ENCODE measurements at places on chromosomes 2 and 18. TPM values are rescaled to one million over a fixed set of nuclear protein-coding genes. Genes with fewer than 3 reads are reported as not detected.

DNA sequence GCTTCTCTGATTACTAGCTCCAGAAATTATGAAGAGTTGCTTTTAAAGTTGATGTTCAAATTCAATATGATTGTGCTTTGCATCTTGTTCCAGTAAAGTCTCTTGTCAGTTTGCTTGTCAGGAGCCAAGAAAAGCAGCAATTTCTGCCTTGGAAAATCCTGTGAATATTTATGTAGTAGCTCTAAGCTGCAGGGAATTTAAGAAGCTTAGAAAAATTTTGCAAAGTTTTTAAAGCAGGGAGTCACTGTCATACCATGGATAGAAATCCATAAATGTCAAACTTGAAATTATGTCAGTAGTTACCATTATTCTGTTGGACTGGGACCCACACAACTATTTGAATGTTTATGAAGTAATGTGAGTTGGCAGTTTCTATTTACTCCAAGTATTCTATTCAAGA is 169.3 kb downstream of the TMEM200C start:
- no peak overlapping the region for H3K27ac ChIP-seq
- H3K36me3 ChIP-seq, result no peaks in the 10 kb centered on the region
- DNase-seq, result no peak
- no peaks in the 10 kb centered on the region for H3K4me1 ChIP-seq
- H3K27me3 ChIP-seq, result no peaks in the 10 kb centered on the region
- H3K4me3 ChIP-seq, result no peak overlapping the region

ALPP gene
- total RNA-seq, result 0.62 TPM

GRCh38 chr2:142975239-142975638 is 97.8 kb downstream of the KYNU start:
- H3K27ac ChIP-seq, result no peak overlapping the region
- H3K27me3 ChIP-seq, result no peaks in the 10 kb centered on the region
- DNase-seq, result no peak
- no peak overlapping the region for H3K4me3 ChIP-seq

C2orf66 gene
- not detected for total RNA-seq

DNA sequence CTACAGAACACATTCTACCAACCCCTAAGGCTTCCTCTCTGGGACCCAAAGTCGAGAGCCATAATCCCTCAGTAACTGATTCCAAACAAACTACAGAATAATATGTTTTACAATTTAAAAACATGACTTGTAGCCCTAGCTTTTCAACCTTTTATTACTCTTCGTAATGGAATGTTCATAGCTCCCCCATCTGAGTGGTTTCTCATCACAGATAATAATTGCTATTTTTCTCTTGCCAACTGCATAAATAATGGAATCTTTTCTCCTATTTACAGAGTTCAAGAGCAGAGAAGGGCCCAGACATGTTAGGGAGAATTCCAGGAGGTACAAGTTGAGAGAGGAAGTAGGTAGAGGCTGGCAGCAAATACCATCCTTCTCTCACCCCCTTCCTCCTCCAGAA is 59.9 kb upstream of the CERS6 start:
- no peaks in the 10 kb centered on the region for H3K27me3 ChIP-seq
- no peaks in the 10 kb centered on the region for H3K36me3 ChIP-seq
- peak overlapping the region; percentile 41 for H3K27ac ChIP-seq
- DNase-seq, result no peak
- H3K4me1 ChIP-seq, result no peaks in the 10 kb centered on the region

GRCh38 chr18:11689669-11690565 is 853 bp downstream of the GNAL start:
- peak overlapping the region; percentile 30 for H3K4me3 ChIP-seq
- peak overlapping the region; percentile 69 for H3K27ac ChIP-seq
- peaks cover 4% of the 10 kb centered on the region for H3K4me1 ChIP-seq
- no peaks in the 10 kb centered on the region for H3K27me3 ChIP-seq
- H3K36me3 ChIP-seq, result no peaks in the 10 kb centered on the region
- DNase-seq, result no peak

DNA sequence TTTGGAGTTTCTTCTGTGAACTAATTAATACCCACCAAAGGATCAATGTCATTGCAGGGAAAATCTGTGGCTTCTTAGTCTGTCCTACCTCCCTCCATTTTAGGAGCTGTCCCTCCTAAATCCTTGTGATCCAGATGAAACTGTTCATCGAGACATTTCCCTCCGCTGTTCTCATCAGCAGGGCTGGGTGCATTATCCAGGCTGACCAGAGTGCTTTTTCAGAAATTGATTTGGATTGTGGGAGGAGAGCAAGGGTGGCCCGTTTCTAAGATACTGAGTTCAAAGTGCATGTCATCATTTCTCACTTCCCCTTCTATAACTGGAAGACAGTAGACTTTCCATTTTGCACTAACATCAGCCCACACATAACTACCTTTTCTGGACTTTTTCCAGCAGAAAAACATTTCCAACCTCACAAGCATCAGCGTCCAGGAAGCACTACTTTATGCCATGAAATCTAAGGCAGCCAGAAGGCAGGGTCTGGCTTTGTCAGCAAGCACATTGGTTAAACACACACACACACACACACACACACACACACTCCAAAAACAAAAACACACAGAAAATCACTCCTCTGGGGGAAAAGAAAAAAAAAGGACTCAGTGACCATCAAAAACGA is 94.1 kb downstream of the ANKRD44 start:
- no peak for DNase-seq
- H3K4me3 ChIP-seq, result no peak overlapping the region
- H3K36me3 ChIP-seq, result no peaks in the 10 kb centered on the region
- H3K27ac ChIP-seq, result no peak overlapping the region
- no peaks in the 10 kb centered on the region for H3K27me3 ChIP-seq
- no peaks in the 10 kb centered on the region for H3K4me1 ChIP-seq

DNA sequence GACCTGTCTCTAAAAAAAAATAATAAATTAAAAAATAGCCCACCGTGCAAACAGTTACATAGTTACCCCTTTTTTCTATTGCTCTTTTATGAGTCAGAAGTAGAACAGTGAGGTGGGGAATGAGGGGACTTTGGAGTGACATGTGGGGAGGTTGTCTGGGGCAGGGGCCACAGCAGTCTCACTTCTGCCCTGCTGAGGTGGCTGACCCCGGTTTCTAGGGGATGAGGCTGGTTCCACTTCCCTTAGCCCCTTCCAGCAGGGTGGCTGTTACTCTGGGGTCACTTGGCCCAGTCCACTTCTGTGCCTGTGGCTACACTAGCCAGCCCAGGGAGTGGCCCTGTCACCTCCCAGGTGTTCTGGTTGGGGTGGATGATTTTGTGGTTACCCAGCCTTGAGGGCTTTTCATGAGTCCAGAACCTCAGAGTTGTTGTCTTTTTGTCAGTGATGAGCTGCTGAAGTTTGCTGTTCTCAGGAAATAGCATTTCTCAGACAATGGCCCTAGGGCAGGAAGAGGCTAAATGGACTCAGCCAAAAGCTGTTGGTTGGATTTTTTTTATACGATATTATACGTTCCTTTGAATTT is 28.0 kb upstream of the SCLY start:
- H3K4me1 ChIP-seq, result no peaks in the 10 kb centered on the region
- no peak for DNase-seq
- H3K27ac ChIP-seq, result no peak overlapping the region

DNA sequence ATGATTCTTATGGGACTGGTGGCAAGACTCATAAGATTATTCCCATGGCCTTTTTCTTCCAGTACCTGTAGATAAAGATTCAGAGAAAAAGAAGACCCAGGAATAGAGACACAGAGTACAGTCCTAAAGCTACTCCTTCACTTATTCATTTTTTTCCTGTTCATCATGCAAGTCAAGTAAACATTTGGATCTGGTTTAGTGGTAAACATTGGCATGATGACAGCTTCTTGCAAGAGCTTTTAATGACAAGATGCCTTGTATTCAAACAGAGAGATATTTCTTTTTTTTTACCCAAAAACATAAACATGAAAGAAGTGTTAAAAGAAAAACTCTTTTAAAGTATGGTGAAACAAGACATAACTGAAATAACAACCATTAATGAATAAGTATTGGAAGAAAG is 20.2 kb downstream of the CXCR2 start:
- H3K36me3 ChIP-seq, result no peaks in the 10 kb centered on the region
- no peaks in the 10 kb centered on the region for H3K4me1 ChIP-seq
- H3K4me3 ChIP-seq, result no peak overlapping the region

SH3BP4 gene
- 18.4 TPM for total RNA-seq

GRCh38 chr2:233997707-233998106 is 52.8 kb upstream of the SPP2 start:
- H3K4me3 ChIP-seq, result no peak overlapping the region
- H3K4me1 ChIP-seq, result no peaks in the 10 kb centered on the region
- H3K27me3 ChIP-seq, result no peaks in the 10 kb centered on the region
- no peak overlapping the region for H3K27ac ChIP-seq

DNA sequence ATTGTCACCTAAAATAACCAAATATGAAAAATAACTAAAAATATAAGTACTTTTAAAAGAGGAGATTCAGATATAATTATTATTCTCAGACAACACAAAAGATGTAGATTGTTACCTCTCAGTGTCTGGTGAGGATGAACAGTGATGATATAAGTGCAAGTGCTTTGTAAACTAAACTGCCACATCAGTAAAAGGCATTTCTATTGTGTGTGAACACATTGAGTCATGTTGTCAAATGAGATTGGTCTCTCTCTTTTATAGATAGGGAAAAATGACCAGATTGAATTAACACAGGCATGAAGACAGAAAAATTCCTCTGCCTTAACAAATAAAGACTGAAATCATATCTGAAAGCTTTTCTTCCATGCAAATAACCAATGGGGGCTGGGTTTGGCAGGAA is 182.4 kb upstream of the TMEFF2 start:
- no peak overlapping the region for H3K4me3 ChIP-seq
- DNase-seq, result no peak
- H3K4me1 ChIP-seq, result no peaks in the 10 kb centered on the region
- H3K36me3 ChIP-seq, result no peaks in the 10 kb centered on the region
- no peak overlapping the region for H3K27ac ChIP-seq
- H3K27me3 ChIP-seq, result no peaks in the 10 kb centered on the region

FSHR gene
- total RNA-seq, result not detected

FIGN gene
- total RNA-seq, result 5.6 TPM

DNA sequence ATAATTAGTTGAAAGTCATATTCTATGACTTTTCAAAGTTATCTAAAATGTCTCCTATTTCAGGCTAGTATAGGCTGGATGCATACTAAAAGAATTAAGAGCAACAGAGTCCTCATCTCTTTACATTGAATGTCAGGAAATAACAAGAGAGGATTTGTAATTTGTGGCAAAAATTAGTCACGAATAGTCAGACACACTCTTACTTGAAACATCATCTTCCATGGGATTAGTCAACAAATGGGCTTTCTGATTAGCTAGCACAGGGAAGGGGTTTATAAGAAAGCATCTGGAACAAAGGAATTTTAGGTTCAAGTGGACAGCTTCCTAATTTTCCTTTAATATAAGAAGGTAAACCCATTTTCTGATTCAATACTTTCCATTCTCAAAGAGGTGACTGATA is 330.3 kb upstream of the MEX3C start:
- DNase-seq, result no peak
- no peaks in the 10 kb centered on the region for H3K4me1 ChIP-seq
- no peaks in the 10 kb centered on the region for H3K27me3 ChIP-seq
- no peak overlapping the region for H3K27ac ChIP-seq

LRP2 gene
- not detected for total RNA-seq

FNDC4 gene
- 7.4 TPM for total RNA-seq

SLC8A1 gene
- 257 TPM for total RNA-seq
